ENCODE measurements at places on chromosomes 7 and 10.

GRCh38 chr7:66142996-66143395 is 28.3 kb downstream of the CRCP start:
- DNase-seq, result no peak

GRCh38 chr7:80815733-80816132 is 103.1 kb downstream of the SEMA3C start:
- no peak for DNase-seq

- DNase-seq, result no peak
These were observed 557.2 kb upstream of the CELF2 start for GRCh38 chr10:10460451-10460850.

DNA sequence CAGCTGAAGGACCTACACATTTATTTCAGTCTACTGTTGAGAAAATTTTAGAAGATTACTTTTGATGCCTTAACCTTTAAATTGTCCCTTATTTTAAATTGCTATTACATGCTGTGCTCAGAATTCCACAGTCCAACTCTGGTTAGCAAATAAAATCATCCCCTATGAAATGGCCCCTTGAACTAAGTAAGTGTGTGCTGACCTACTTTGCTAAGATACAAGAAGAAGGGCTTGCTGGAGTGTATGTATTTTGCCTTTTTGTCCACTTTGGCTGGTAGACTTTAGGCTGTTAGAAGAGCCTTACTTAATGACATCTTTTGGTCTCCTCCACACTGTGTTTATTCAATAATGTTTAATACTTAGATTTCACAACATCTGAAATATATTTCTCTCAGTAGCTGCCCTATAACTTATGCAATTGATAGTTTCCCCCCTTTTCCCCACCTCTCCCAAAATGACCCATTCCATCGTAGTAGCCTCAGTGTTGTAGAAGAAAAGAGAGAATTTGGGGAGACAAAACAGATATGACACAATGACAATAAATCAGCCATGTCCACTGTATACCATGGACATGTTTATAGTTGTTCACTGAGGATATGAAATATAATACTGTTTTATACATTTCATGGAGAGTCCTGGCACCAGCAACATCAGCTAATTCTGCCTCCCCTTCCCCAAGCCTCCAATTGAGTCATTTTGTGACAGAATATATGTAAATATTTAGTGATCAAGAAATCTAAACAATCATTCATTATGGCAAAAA is 107.8 kb upstream of the ASAH2 start:
- no peak for DNase-seq

DNA sequence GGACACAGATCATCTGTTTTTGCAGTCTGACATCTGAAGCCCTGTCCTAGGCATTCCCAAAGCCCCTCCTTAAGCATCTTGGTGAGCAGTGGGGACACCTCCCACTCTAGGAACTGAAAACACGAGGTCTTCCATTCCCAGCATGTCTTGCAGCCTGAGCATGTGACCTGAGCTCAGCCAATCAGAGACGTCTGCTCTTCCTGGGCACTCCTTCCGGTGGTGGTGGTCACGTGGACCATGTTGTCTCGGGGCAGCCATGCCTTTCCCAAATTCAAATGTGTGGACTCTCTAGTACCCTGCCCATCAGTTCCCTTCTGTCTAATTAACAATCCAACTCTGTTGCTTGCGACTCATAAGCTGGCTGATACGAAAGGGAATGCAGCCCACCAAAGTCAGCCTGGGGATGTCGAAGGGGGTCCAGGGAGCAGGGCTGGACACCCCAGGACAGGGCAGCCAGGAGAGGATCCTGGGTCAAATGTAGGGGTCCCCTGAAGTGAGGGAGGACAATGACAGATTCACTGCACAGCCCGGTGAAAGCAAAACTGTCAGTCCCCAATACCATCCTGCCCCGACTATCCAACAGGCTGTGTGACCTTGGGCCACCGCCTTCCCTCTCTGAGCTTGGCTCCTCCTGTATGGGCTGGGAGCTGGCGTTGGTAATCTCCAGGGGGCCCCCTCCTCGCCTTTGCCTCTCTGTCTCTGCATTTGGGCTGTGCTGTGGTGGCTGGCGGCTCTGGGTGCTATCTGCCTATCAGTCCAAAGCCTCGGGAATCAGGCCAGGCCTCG is 57.4 kb upstream of the BAIAP2L1 start:
- no peak for DNase-seq

DNA sequence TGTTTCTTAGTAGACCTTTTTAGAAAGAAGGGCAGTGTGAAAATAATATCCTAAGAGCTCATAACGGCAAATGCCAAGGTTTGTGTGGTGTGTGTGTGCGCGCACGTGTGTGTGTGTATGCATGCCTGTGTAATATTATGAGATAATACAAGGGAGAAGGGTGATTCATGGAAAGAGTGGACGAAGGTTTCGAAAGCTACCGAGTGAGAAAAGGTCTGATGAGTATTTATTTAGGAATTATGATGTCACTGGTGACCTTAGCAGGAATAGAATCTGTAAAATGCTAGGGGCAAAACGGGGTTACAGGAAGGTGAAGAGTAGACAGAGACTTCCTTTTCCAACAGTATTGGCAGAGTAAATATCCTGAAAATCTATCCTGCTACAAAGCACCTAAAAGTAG is 107.3 kb downstream of the AHR start:
- DNase-seq, result no peak

DNA sequence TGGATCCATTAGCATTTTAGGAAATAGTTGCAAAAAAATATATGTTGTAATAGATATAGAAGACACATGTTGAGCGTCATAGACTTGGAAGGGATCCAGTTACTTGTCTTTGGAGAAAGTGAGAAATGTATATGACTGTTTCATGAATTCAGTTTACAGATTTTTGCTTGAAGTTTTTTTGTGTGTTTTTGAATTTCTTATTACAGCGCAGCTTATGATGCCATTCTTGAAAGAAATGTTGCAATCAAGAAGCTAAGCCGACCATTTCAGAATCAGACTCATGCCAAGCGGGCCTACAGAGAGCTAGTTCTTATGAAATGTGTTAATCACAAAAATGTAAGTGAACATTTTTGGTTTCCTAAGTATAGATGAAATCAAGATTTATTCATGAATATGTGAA is 98.2 kb downstream of the MAPK8 start:
- no peak for DNase-seq

DNA sequence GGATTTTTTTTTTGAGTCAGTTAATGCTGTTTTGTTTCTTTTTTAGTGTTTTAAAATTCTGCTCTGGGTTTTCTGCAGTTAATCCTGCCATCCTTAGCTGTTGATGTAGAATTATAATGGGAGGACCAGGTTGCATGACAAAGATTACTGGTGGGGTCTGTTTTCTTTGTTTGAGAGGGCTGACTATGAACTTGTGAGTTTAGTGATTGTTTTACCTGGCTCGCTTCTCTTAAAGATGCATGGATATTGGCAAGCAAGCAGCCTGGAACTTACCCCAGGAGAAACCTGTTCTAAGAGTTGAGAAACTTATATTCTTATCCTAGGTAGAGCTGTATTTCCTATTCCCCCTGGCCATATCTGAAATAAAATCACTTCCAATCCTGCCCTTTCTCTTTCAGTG is 727.8 kb downstream of the GRM8 start:
- DNase-seq, result no peak

DNA sequence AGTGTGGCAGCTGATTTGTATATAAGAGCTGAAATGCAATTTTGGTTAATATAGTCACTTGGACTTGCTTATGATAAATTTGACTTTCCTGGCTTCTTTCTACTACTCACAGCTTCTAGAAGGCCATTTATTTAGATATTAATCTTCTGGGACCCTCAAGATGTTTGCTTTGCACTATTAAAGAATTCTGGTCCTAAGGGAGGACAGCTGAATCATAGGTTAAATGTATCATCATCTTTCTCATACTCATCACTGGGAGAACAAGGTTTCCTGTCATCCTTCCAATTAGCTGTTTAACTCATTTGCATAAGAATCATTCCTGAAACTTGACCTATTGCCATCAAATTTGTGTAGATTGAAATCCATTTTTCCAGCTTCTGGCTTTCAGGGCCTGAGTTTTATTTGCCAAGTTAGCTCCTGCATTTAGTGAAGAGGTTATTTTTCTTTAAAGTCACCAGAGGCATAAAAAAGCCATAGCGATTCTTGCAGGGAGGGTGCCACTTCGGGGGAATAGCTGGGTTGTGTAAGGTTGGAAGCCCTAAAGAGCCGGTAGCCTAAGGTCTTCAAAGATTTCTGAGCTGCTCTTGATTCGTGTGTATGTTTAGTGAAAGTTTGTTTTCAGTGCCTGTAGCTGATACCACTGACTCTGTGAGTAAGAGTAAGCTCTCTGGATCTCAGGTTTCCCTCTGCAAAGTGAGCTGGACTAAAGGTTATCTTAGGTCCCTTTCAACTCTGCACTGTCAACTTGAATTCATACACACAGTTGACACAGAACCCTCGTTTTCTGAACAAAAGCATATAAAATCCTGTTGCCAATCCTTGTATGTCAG is 4.3 kb downstream of the MAP3K8 start:
- DNase-seq, result no peak

DNA sequence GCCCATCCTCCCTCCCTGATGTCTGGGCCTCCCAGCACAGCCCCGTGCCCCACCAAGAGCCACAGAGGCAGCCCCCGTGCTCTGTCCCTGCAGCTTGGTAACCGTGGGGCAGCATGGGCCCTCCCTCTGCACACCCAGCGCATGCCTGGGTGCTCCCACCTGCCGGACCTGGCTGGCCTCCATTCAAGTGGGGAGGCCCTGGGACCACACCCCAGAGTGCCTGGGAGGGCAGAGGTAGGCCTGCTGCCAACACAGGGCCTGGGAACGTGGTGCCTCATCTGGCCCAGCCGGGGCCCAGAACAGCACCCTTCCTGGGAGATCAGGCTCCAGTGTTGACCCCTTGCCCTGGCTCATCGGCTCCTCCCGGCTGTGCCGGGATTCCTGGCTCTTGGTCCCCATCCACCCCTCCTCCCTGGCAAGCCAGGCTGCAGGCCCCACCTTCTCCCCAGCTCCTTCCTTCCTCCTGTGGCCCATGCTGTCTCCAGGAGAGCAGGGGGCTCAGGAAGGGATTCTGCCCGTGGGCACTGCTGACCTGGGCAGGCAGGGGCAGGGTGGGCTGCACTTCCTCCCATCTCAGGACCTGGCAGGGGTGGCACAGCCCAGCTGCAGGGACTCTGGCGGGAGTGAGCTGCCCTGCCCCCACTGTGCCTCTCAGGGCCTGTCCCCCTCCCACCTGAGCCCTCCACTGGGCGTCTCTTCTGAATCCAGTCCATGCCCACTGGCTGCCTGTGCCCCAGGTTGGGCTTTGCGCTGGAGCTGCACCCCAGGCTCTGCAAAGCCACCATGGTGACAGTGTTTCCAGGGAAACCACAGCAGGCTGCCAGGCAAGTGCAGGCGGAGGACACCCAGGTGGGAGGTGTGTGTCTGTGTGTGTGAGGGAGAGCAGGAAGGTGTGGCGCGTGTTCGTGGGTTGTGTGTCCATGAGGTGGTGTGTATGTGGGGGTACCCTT is 32.6 kb downstream of the PWWP2B start:
- no peak for DNase-seq

All from NCI-H774 (cell line).